ENCODE measurements at places on chromosomes 16 and 17.

DNA sequence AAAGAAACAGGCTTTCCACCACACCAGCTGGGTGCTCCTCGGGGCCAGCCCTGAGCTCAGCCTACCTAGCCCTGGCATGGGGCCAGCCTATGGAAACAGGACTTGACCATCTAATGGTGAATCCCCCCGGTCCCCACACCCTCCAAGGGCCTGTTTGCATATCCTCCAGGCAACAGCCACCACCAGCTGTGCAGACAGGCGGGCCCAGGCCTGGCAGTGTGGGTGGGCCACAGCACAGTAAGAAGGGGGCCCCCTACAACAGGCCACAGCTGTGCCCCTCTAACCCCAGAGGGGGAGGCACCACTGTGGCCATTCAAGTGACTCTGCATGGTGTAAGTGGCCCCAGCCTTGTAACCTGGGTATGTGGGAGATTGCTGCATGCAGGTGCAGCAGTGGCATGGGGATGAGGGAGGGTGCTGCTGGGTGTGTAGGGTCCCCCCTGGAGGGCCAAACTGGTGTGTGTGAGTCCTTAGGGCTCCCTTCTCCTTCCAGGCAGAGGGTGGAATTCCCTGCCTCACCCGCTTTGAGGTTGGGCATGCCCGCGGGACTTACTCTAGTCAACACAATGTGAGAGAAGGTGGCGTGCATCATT, 148.2 kb downstream of the C16orf78 start:
- DNase-seq = no peak

DNA sequence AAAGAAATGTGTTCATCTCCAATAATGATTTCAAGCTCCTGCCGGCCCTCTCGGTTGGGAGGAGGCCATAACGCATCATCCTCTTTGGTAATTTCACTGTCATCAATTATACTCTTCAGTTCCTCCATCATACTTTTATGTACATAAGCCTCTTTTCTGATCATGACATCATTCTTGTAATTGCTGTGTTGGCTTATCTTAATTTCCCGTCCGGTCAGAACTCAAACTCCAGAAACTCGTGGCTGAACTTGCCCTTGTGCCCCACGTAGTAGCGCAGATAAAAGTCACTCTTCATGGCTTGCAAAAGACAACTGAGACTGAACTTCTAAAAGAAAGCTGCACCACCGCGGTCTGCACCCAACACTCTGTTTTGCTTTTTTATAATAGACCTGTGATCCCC, 13.6 kb downstream of the TMEM220 start:
- DNase-seq = no peak

DNA sequence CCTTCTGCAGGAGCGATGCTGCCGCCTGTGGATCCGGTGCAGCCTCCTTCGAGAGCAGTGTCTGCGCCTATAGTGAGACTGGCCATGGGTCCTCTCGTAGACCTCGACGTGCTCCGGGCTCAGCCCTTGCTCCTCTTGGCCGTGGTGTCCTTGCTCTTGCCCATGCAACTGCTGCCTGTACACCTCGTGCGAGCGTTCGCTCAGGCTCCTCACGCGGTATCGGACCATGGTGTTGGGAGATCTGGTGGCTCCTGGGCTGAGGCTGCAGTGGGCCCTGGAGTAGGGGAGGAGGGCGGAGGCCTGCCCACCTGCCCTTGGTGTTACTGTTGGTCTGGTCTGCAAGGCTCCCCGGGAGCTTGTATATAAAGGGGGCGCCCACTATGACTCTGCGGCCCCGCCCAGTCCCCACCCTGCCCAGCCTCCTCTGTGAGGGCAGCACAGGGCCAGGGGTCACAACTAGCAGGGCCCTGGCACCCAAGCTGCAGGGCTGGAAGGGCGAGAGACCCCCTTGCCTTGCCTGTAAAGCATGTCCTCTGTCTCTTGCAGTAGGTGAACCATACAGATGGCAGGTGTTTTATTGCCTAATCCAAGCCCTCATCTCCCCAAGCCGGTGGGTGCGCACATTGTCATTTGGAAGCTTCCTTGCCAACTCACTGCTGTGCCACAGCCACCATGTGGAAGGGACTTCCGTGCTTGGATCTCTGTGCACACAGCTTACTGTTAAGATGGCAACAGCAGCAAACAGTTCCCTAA, at the start of gene PRM2:
Gene PRM2, minus strand, starts transcription at position 338 of the 753 bp plus-strand sequence. Its CDS starts 110 bp downstream, at position 228.
- no peak for DNase-seq

DNA sequence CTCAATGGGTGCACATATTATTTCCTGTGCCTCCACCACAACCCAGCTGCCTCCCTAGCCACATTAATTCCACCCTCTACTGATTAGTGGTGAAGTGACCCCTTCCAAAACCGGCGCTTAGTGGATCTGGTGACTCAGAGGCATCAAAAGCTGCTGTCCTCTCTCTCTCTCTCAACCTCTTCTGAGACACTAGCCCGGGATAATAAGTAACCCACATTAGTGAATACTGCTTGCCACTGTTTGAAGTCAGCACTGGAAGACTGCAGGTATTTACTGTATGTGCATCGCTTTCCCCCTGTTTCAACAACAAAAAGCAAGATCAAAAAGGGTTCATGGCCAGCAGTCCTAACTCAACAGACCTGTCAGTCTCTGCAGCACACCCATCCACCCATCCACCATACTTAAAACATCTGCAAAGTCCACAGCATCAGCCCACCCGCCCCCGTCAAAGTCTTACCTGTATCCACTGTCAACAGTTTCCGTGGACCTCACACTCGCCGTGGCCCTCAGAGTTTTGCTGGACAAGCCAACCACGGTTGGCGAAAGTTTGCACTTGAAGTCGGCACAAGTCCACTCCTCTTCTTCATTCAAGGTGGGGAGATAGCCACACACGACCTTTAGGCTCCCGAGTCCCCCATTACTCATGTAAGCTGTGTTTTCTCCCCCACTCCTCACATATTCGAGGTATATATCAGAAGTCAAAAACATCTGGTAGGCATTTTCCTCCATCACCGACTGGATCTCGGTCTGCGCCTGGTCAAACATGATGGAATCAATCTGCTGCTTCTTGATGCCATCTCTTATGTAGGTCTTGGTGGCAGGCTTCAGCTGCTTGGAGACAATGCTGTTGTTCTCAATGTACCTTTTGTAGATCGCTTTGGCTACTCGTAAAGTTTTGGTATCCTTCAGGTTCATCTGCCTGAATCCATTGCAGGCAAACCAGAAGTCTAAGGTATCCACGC, 3.8 kb downstream of the AXIN2 start:
- no peak for DNase-seq

- no peak for DNase-seq
These were observed 1.2 kb upstream of the PROCA1 start for GRCh38 chr17:28712705-28713415.

DNA sequence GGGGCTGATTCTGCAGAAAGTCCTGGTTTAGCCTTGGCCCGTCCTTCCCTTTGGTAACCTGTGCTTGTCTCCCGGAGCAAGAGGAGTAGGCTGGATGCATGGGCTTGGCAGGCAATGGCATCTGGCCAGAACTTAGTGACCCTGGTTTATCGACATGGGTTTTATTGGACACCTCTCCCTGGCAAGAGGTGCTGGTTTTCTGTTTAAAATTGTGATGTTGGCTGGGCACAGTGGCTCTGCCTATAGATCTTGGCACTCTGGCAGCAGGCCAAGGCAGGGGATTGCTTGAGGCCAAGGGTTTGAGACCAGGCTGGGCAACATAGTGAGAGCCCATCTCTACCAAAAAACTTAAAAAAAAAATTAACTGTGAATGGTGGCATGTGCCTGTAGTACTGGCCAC, 31.2 kb downstream of the SLC12A3 start:
- DNase-seq = no peak

GRCh38 chr16:87380403-87380802, 3.2 kb downstream of the FBXO31 start:
- DNase-seq = no peak

DNA sequence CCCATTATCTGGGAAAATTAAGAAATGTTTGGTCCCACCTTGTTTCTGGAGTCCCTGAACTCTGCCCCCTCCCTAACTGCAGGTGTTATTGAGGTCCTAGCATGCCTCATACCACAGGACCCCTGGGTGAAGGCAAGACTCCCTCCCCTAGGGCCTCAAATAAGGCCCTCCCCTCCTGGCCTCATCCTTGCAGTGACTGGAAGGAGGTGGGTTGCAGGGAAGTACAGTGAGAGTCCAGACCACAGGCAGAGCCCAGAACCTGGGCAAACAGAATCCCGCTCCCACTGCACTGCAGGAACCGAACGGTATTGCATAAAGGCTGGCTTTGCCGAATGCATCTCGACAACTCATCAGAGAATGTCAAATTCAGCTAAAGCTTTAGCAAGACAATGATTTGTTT, 126.6 kb downstream of the ASIC2 start:
- DNase-seq = no peak

- no peak for DNase-seq
These were observed 190.1 kb upstream of the TBX2 start for GRCh38 chr17:61209525-61209924.

- DNase-seq = peak; percentile 46
These were observed 34.7 kb downstream of the MYO15A start for GRCh38 chr17:18143044-18143936.

- DNase-seq = no peak
These were observed 18.7 kb upstream of the SSTR5 start for GRCh38 chr16:1053700-1054368.

GRCh38 chr17:8436844-8437171, 1.1 kb downstream of the NDEL1 start:
- DNase-seq = no peak

- no peak for DNase-seq
These were observed 9.8 kb downstream of the TRPV2 start for GRCh38 chr17:16425202-16425601.

DNA sequence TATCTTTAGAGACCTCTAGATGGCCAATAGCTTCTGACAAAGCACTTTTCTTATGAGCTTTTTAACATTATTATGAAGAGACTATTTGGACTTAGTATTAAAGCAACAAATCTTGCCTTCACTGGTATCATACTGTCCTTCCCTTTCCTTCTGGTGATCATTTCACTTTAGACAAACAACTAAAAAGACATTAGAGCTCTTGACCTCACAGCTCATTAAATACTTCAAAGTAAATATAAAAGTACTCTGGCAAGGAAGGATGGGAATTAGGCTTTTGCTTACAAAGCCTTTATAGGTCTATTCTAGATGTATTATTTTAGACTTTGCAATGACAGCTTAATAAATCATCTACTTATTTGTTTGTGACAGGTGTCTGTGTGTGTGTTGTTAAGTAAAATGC, 11.1 kb downstream of the STXBP4 start:
- DNase-seq = no peak

DNA sequence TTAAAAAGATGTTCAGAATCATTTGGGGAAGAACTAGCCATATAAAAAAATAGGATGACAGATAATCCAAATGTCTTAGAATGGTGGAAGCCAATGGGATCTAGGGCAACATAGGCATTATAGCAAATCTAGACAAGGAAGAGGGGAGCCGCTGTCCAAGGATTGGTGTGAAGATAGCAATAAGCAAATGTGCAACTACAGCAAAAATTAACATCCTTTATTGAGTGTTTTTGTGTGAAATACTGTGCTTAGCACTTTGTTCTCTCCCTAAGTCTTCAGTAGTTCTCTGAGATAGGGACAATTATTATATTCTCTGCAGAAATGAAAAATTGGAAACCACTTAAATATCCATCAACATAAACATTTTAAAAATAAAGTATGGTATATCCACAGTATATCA, 177.0 kb downstream of the PHKB start:
- no peak for DNase-seq

DNA sequence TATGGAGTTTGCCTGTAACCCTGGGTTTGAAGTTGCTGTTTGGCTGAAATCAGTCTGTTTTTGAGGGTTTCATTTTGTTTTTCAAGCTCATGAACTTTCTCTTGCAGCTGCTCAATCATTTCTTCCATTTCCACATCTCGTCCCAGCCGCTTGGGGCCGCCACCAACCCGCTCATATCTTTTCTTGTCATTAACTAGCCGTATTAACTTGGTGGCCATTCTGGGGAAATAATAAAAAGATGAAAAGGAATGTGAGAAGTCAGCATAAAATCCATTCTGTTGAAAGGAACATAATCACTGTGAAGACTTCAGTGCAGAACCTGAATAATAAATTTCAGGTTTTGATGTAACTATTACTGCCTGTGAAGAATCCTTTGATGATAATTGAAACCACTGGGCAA, 11.5 kb downstream of the RPGRIP1L start:
- peak; percentile 30 for DNase-seq

DNA sequence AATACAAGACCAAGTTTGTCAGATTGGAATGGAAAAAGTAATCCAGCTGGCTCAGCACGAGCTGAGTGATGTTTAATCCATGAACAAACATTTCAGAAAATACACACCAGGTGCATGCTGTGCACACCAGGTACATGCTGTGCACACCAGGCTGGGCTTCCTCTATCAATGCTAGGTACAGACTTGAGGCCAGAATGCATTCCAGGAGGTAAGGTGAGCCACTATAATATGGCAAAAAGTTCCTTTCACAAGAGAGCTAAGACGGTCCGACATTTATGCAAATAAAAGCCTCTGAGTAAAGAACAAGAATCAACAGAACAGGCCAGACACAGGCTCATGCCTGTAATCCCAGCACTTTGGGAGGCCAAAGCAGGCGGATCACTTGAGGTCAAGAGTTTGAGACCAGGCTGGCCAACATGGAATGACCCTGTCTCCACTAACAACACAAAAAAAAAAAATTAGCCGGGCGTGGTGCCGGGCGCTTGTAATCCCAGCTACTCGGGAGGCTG, 128.2 kb downstream of the ZNF778 start:
- no peak for DNase-seq

- peak; percentile 36 for DNase-seq
These were observed 140.7 kb downstream of the KATNIP start for GRCh38 chr16:27690608-27691007.

- DNase-seq = no peak
These were observed 9.5 kb downstream of the HOXB4 start for GRCh38 chr17:48568499-48569239.

- no peak for DNase-seq
These were observed 175.2 kb downstream of the CPPED1 start for GRCh38 chr16:12628536-12628935.

Data from endothelial cell (in vitro differentiated cells).